ENCODE measurements at places on chromosomes 1 and 21. TPM values are rescaled to one million over a fixed set of nuclear protein-coding genes. Genes with fewer than 3 reads are reported as not detected.

DNA sequence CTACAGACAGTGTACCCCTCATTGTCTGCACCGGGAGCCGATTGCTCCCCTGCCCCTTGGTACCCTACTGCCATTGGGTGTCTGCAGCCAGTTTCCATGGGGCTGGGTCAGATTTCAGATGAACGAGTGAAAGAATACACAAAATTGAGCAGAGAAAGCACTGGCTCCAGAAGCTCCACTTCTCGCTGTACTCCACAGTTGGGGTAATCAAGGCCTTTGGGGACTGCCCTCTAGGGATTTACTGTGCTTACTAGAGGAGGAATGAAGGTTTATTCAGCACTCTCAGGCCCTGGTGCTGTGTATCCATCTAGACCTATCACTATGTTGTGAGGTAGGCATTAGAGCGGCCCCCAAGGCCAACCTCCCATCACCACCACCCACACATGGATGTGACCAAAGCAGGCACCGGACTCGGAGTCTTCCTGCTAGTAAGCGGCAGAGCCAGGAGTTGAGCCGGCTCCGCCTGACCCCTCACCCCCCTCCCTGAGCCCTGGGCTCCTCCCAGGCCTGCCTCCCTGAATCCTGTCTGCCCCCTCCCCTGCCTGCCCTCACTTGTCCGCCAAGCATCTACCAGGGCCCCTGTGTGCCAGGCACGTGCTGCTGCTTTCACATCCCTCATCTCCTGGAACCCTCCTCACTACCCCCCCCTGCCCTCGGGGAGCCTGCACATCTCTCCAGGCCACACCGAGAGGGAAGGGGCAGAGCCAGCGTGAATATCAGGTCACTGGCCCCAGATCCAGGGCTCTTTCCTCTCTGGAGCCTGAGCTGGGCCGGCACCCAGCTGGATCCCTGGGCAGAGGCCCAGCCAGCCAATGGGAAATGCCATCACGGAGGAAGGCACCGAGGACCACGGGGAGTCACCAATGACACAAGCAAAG is 23.3 kb downstream of the KCNN3 start:
- no peak overlapping the region for H3K4me3 ChIP-seq
- peak overlapping the region; percentile 11 for H3K27ac ChIP-seq
- no peaks in the 10 kb centered on the region for H3K36me3 ChIP-seq
- H3K27me3 ChIP-seq, result peaks cover 4% of the 10 kb centered on the region

GRCh38 chr1:63442141-63442475 is 74.7 kb downstream of the ALG6 start:
- H3K27ac ChIP-seq, result no peak overlapping the region
- no peaks in the 10 kb centered on the region for H3K36me3 ChIP-seq
- DNase-seq, result no peak
- H3K4me3 ChIP-seq, result no peak overlapping the region
- H3K4me1 ChIP-seq, result peaks cover 2% of the 10 kb centered on the region

- no peaks in the 10 kb centered on the region for H3K36me3 ChIP-seq
- H3K27me3 ChIP-seq, result no peaks in the 10 kb centered on the region
- H3K27ac ChIP-seq, result no peak overlapping the region
Observed at GRCh38 chr1:185849014-185849413, 114.8 kb downstream of the HMCN1 start.

- peaks cover 56% of the 10 kb centered on the region for H3K4me1 ChIP-seq
- no peaks in the 10 kb centered on the region for H3K36me3 ChIP-seq
- no peak overlapping the region for H3K4me3 ChIP-seq
- H3K27me3 ChIP-seq, result no peaks in the 10 kb centered on the region
Observed at GRCh38 chr1:183306317-183307042, 111.7 kb downstream of the NMNAT2 start.

- H3K27ac ChIP-seq, result no peak overlapping the region
- H3K4me1 ChIP-seq, result peaks cover 11% of the 10 kb centered on the region
- no peaks in the 10 kb centered on the region for H3K27me3 ChIP-seq
- peaks cover 15% of the 10 kb centered on the region for H3K36me3 ChIP-seq
- H3K4me3 ChIP-seq, result no peak overlapping the region
Observed at GRCh38 chr1:113745425-113745824, 13.9 kb downstream of the PHTF1 start.

The SPATA46 gene
- total RNA-seq, result not detected

Data from mesothelial cell of epicardium (in vitro differentiated cells).